ENCODE measurements at places on chromosomes 12 and 14.

GRCh38 chr14:54025661-54026060, 69.0 kb upstream of the BMP4 start:
- DNase-seq, result no peak

GRCh38 chr12:3614806-3615466, 123.9 kb downstream of the PRMT8 start:
- no peak for DNase-seq

- no peak for DNase-seq
These were observed 6.3 kb upstream of the HOXC4 start for GRCh38 chr12:54047160-54047963.

GRCh38 chr14:65226824-65227604, 124.7 kb upstream of the MAX start:
- no peak for DNase-seq

DNA sequence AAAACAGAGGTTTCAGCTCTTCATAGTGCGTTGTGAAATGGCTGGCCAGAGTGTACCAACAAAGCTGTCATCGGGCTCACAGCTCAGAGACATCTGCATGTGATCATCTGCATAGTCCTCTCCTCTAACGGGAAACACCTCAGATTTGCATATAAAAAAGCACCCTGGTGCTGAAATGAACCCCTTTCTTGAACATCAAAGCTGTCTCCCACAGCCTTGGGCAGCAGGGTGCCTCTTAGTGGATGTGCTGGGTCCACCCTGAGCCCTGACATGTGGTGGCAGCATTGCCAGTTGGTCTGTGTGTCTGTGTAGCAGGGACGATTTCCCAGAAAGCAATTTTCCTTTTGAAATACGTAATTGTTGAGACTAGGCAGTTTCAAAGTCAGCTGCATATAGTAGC, 14.3 kb upstream of the PAPLN start:
- DNase-seq, result no peak

DNA sequence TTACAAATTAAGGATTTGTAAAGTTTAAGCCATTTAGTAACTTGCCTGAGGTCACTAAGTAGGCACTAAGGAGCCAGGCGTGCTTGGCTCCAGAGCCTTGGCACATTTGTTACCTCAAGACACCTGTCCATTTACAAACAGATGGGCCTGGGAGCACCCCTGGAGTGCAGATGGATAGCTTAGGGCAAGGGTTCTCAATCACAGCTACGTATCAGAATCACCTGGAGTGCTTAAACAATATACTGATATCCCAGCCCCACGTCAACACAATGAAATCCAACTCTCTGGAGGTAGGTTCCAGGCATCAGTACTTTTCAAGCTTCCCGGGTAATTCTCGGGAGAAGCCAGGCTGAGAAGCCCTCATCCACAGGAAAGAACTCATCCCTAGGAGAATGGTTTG, 45.4 kb downstream of the SLC8A3 start:
- DNase-seq, result no peak

- peak; percentile 28 for DNase-seq
These were observed 95.9 kb upstream of the PPP2R5C start for GRCh38 chr14:101665478-101666078.

- DNase-seq, result peak; percentile 39
These were observed 2.7 kb downstream of the DYRK2 start for GRCh38 chr12:67651132-67651695.

- DNase-seq, result no peak
These were observed 297.0 kb downstream of the PCNX1 start for GRCh38 chr14:71204231-71204630.

GRCh38 chr12:94206886-94207285, 58.5 kb downstream of the PLXNC1 start:
- no peak for DNase-seq

DNA sequence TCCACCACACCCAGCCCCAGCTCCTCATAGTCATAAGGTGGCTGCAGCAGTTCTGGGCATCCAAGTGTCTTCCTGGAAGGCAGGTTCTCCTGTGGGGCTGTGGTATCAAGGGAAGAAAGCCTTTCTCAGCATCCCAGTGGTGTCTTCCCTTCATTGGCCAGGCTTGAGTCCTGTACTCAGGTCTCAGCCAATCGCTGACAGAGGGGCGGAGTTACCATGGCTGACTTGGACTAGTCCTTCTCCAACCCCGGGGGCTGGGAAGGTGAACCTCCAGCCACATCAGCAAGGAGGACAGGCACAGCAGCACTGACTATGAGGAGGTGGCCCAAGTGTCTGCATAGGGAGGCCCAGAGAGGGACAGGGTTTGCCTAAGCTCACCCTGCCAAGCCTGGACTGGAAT, 64.0 kb upstream of the SLC24A4 start:
- no peak for DNase-seq

All from CD4-positive, alpha-beta T cell treated with Interferon alpha-2 for 1 hour (primary cell).